ENCODE measurements at places on chromosomes 3 and 15.

- no peak for DNase-seq
Observed at GRCh38 chr3:31664031-31664430, 131.3 kb downstream of the STT3B start.

DNA sequence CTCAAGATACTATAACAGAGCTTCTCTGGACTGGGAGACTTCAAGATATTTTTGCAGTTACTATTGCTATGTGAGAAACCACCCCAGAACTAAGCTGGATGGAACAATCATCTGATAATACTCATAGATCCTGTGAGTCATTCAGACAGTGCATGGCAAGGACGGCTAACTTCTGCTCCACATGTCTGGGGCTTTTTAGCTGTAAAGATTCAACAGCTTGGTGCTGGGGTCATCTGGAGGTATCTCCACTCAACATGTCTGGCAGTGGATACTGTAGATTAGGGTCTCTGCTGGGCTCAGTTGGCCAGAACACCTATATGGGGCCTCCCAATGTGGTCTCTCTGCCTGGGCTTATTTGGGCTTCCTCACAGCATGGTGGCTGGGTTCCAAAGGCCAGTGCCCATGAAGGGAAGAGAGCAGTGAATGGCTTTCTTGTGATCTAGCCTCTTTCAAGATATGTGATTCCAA is 117.3 kb upstream of the SLC7A14 start:
- no peak for DNase-seq

DNA sequence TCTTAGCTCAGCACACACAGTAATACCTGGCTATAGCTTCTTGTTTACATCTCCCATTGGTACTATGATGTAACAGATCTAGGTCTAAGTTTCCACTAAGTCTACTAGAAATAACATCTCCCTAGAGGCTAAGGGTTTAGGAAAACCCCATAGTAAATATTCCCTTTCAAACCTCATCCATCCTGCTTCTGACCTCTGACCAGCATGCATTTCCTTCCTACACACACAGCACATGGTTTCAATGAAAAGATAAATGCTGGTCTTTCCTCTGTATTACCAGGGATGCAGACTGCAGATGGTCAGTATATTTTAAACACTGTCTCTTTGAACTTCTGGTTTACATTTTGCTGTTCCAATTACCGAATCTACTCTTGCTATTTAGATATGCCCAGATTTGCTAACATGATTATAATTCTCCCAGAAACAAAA is 96.6 kb downstream of the EFL1 start:
- DNase-seq: no peak

GRCh38 chr3:192444096-192444790 is 283.1 kb downstream of the FGF12 start:
- no peak for DNase-seq

- DNase-seq: no peak
Observed at GRCh38 chr15:88901508-88902220, 6.3 kb upstream of the HAPLN3 start.

GRCh38 chr15:81304226-81304625 is 19.7 kb downstream of the STARD5 start:
- no peak for DNase-seq

DNA sequence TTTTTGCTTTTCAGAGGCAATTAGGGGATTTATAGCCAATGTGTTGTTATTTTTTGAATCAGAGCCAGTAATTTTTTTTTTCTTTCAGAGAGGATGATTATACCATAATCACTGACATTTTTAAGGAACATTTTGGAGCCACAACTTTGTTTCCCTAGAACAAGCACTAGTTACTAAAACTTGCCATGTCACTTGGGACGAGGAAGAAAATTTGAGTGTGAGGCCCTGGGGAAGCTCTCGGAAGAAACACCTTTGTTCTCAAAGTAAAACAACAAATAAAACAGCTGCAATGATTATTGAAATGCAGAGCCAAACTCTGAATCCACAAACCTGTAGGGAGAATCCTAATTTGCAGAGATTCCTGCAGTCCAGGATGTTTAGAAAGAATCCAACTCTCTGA is 69.7 kb downstream of the PDZRN3 start:
- DNase-seq: no peak

GRCh38 chr15:89495638-89496145 is 691 bp downstream of the RHCG start:
- no peak for DNase-seq

DNA sequence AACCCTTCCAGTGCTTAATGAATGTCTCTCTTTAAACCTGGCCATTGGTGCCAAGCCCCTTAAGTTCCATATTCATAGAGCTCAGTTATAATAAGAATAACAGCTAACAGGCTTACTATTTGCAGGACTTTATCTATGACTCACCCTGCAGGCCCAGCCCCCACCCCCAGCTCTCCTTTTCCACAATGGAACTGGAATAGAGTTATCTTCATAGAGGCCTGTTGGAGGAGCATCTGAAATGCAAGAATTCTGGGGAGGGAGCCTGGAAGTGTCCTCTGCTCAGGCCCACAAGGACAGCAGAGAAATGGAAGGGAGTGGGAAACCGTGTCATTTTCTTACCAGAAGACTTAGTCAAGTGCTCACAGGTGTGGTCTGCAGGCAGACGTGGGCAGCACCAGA is 52.8 kb downstream of the SEMA5B start:
- DNase-seq: no peak

- no peak for DNase-seq
Observed at GRCh38 chr15:78457101-78457500, 19.1 kb downstream of the IREB2 start.

- no peak for DNase-seq
Observed at GRCh38 chr15:42332331-42332730, 27.0 kb upstream of the CAPN3 start.

DNA sequence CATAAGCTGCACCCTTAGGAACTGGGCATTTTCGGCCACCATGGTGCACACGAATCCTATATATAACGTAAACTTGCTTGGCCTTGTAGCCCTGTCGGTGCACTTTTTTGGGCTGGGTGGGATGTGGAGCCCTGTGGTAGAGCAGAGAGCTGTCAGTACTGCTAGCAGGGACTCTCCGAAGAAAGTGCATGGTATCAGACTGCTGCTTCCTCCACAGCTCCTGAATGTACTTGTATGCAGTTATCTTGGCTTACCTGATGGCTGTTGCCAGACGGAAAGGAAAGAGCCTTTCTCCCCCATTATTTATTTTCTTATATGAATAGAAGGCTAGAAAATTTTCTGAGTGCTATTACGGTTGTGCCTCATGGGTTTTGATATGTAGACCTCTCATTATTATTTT is 8.4 kb downstream of the GALK2 start:
- no peak for DNase-seq

- DNase-seq: no peak
Observed at GRCh38 chr3:148681080-148681479, 16.6 kb upstream of the AGTR1 start.

GRCh38 chr15:59931646-59932261 is 72.4 kb upstream of the FOXB1 start:
- DNase-seq: no peak

GRCh38 chr15:22872936-22873701 is 34.7 kb downstream of the NIPA2 start:
- no peak for DNase-seq

DNA sequence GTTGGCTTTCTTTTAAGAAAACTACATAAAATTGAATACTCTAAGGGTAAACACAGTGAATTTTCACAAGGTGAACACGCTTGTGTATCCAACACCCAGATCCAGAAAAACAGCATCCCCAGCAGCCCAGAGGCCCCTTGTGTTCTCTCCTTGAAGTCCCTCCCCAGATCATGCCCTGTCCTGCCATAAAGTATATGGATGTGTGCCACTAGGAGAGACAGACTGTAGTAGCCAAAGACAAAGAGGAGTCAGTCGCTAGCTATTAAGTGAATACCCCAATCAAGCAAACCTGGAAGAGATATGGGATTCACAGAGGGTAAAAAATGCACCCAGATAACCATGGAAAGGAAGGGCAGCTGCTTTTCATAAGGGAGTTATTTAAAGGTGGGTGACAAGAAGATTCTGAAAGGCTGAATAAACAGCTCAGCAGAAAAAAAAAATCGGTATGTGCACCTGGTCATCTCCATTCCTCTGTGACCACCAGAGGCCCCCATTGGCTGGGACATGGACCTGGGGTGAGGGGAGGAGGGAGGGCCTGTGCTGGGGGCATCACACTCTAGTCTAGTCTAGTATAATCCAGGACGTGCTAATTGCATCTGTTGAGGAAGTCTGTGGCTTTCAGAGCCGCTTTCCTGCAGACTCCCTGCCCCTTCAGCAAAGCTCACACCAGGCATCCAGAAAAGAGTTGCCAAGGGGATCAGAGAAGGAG is 167.3 kb upstream of the NDN start:
- DNase-seq: no peak

DNA sequence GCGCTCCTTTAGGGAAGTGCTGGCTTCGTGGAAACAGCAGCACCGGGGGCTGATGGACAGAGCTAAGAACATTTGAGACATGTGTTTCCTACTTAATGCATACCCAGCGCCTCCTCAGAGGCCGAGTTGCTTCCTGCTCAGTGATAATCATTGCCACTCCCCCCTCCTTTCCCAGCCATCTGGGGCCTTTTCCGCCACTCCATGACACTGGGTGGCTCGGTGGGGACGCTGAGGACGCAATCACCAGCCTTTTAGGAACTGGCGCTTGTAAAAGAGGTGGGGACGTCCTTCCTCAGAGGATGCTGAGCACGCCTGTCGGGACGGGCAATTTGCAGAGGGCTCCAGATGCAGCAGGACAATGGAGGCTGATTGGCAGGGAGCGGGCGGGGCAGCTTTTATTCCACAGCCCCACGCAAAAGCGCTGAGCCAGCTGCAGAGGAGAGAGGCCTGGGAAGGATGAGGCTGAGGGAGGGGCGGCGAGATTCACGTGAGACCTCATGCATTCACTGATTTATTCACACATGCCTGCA is 22.2 kb upstream of the IQSEC1 start:
- no peak for DNase-seq

GRCh38 chr3:73759297-73759711 is 134.6 kb upstream of the PDZRN3 start:
- DNase-seq: no peak

- DNase-seq: no peak
Observed at GRCh38 chr3:125641891-125642290, 46.6 kb upstream of the OSBPL11 start.

DNA sequence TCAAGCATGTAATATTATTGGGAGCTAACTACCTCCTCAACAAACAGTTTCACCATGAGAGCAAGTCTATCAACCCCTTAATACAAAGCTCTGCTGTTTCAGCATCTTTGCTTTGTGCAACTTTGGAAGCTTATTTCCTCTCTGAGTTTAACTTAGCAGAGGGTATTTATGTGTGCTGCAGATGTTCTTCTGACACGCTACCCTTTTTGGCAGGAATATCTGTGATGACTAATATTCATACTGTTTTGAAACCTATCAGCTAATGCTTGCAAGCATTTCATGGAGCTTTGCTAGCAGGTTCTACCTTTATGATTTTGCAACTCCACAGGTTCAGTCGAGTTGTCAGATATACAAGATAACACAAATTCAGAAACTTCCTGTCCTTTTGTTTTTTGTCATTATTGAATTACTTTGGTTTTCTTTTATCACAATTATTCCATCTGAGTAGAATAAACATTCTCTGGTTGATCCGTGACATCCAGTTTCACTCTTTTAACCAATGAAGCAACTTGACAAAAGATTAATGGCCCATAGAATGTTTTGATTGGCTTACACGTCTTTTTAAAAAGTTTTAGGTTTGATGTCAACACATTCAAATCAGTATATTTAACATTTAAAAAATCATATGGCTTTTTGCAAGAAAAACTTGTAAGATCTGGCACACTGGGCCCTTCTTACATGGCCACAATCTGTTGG is 1.7 kb upstream of the SLC9A9 start:
- no peak for DNase-seq

GRCh38 chr3:60617188-60617587 is 634.1 kb downstream of the FHIT start:
- no peak for DNase-seq

DNA sequence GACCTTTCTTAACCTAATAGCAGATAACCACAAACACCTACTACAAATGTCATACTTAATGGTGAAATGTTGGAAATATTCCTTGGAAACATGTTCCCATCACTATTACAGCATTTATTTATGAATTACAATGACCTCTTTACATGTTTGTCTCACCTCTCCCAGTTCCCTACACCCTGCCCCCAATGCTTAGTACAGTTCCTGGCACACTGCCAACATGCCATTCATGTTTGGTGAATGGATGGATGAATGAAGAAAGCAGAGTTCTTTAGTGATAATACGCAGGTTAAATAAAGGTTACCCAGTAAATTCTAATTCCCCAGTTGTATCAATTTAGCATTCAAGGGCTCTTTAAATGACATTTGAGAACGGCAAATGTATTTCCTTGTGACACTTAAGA is 259.9 kb upstream of the ATP11B start:
- no peak for DNase-seq

DNA sequence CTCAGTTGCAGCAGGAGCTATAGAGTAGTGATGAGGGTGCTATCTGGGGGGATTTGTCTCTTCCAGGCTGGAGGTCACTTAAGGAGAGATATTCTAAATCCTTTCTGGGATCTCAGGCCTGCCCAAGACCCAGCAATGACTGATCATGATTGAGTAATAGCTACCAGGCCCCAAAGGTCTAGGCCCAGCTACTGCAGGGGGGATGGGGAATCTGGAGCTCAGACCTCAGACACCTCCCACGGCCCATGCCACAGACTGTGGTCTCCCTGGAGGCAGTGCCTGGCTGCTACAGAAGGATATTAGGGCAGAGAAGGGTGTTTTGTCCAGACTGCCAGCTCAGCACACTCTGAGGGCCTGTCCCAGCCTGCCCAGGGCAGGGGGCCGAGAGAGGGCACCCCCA is 6.9 kb downstream of the SLC38A3 start:
- no peak for DNase-seq

DNA sequence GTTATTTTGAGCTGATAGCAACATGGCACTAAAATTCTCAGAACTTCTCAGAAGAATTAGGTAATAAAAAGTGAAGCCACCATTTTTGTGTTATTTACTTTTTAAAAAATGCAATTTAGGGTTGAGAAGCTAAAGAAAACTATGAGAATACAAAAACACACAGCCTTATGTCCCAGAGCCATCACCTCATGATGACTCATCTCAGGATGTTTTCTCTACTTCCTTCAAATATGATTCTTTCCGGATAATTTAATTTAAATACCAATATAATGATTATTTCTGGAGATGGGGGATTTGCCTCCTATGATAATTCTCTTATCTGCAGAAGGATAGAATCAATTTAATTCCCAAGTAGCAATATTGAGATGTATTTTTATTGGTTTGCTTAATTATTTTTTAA is 105.6 kb upstream of the BFSP2 start:
- DNase-seq: no peak

DNA sequence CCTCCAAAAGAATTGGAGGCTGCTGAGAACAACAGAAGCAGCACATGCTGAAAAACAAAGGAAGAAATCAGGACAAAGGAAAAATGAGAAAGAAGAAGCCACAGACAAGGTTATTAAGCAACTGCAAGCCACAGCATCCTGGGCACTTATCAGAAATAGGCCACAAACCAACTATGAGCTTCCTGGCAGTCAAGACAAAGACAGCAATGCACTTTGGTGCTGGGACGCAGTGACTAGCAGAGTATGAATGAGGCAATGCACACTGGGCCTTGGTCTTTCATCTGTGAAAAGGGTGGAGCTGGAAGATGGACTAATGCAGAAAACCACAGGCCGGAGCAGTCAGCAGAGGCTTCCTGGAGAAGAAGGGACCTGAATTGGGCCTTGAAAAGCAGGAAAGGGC is 56.0 kb upstream of the LINGO1 start:
- DNase-seq: no peak

GRCh38 chr3:140595295-140595694 is 82.6 kb upstream of the TRIM42 start:
- no peak for DNase-seq
